ENCODE measurements at places on chromosomes 4 and X.

DNA sequence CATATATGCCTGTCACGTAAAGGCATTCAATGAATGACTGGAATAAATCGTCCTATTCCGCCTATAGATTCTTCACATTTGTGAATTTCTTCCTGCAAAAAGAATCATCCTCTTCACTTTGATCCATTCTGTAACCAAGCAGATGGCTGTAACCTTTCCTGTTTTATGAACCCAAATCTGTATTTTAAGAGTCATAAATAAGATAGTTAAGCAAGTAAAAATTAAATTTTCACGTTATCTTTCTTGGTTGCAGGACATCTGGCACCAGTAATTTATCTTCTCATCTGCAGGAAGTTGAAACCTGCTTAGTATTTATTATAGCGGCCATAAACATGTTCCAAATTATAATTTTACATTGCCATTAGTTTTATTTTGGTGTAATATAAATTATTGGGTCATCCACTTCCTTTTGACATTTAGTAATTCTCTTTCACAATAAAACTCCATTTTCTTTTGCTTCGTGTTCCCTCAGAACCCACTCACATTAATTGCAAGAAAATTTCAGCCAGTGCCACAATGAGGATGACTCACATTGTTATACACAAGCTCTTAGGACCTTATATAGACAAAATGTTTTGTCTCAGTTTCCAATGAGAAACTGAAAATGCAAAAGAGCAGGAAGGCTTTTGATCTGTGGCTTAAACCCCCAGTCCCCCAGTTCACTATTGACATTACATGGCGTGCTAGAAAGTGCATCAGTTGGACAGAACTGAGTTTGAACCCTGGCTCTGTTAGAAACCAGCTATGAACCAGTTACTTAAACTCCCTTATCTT, 51.1 kb downstream of the TMEM156 start:
- DNase-seq = peak; percentile 55

- no peak for DNase-seq
Observed at GRCh38 chr4:41573502-41574001, 35.6 kb downstream of the LIMCH1 start.

- DNase-seq = no peak
Observed at GRCh38 chr4:55485821-55486220, 60.9 kb downstream of the CLOCK start.

- DNase-seq = no peak
Observed at GRCh38 chr4:119794681-119795080, 166.1 kb upstream of the PDE5A start.
